ENCODE measurements at places on chromosomes 7 and 10. TPM values are rescaled to one million over a fixed set of nuclear protein-coding genes. Genes with fewer than 3 reads are reported as not detected.

KIF20B gene
- 33.7 TPM for total RNA-seq

SPDYE1 gene
- not detected for total RNA-seq

SLC13A1 gene
- not detected for total RNA-seq

RET gene
- total RNA-seq = not detected

TRIM74 gene
- total RNA-seq = 0.26 TPM

CALHM3 gene
- total RNA-seq = not detected

SEMA3D gene
- not detected for total RNA-seq

CPED1 gene
- total RNA-seq = not detected

NUPR2 gene
- total RNA-seq = not detected

OR6B1 gene
- total RNA-seq = not detected

HYAL4 gene
- total RNA-seq = not detected

ATRNL1 gene
- total RNA-seq = not detected

FGF8 gene
- not detected for total RNA-seq

HOXA4 gene
- total RNA-seq = 2.6 TPM

MRPL32 gene
- 82.0 TPM for total RNA-seq

SRRM3 gene
- 0.70 TPM for total RNA-seq

RBP4 gene
- not detected for total RNA-seq

ITGB1 gene
- 703 TPM for total RNA-seq

CTNNA3 gene
- not detected for total RNA-seq

DENND10 gene
- 27.2 TPM for total RNA-seq

TDRD1 gene
- not detected for total RNA-seq

NUDT13 gene
- 1.8 TPM for total RNA-seq

BAMBI gene
- total RNA-seq = 21.2 TPM

FAM180A gene
- not detected for total RNA-seq

CYP2C19 gene
- total RNA-seq = not detected

MKI67 gene
- total RNA-seq = 81.4 TPM
